Caudate nucleus (tissue), 63 donors: ENCODE measurements at places on chromosomes 1 and 21.

DNA sequence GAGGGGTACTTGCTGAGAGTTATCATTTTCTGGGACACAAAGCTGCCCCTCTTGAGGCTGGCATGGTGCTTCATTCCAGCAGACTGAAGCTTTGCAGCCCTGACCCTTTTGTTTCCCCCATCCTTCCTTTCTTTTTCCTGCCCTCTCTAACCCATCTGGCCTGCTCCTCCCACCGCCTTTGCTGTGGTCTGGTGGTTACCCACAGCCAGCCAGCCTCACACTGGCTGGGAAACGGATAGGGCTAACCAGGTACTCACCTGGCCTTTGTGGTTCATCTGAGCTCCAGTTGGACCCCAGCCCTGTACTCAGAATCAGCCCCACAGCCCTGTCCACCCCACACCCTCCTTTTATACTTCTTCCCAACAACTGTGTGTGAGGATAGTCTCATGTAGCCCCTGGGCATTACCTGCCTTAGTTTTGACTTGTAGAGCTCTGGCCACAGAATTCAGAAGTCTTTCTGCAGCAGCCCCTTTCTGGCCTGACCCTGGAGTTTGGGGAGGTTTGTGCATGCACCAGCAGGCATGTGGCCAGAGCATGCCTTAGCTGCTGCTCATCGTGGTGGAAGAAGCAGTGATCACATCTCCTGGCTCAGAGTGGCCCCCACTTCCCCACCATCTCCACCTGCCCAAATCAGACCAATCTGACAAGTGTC lies 138.0 kb downstream of the TRABD2B start:
- no peak for DNase-seq

DNA sequence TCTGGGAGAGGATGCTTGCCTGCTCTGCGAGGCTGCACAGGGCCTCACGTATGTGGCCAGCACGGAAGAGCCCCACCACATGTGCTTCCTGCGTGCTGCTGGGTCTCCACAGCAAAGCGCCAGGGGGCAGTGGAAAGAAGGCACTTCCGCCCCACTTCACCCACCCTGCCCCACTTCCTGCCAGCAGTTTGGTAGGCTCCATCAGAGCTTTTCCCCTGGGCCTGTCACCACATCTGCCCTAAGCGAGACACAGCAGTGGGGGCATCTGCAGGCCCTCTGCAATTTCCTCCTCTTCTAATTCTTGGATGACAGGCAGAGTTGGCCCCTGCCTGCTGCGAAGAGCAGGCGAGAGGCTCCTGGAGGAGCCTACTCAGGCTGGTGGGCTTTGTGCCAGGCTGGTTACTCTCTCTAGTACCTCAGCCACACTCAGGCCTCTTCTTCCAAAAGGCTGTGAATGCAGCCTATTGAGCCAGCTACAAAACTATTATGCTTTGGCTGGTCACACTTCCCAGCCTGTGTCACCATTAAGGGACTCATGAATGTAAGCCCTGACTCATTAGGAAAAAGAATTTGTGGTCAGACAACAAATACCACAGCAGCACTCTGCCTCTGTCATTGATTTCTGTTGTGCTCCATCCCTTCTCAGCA lies 25.0 kb downstream of the CD244 start:
- DNase-seq, result no peak

DNA sequence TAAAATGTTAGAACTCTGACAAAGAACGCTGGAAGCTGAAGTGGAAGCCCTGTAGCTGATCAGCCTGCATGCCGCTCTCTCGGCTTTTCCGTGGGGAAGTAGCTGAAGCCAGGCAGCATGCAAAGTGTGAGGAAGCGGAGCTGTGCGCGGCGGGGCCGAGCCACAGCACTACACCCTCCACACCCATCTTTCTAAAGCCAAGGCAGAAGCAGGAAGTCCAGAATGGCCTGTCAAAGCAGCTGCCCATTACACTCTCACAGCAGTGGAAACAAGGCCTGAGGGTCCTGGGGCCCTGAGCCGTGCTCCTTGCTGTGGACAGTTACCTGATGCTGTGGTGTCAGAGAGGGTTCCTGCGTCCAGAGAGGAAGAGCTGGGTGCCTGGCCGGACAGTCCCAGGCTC lies 69.6 kb downstream of the UBR4 start:
- DNase-seq, result no peak

DNA sequence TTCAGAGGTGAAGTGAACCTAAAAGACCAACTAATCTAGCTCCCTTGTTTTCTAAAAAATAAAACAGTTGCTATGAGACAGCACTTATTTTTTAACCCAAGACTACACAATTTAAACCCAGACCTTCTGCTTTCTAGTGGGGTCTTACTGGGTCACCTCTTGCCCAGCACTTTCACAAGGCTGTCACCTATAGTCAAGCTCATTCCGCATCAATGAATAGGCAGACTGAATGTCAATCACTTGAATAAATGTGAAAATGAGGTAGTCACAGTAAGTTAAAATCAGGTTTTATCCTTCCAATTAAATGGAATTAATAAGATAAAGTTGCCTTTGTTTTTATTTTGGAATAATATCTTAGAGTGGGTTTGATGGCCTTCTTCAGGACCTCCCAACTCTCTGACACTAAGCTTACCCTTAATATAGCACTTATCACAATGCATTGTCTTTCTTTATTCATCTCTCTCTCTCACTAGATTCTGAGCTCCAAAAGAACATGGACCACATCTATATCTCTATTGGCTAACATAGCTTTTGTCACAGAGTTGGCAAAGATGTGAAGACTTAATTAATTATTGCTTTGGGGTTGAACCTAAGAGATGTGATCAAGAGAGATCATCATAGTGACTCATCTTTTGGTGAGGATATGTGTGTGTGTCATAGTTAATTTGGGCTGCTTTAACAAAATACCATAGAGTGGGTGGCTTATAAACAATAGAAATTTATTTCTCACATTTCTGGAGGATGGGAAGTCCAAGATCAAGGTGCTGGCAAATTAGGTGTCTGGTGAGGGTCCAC lies 248.7 kb upstream of the DAB1 start:
- no peak for DNase-seq

GRCh38 chr21:21101911-21102310 lies 103.7 kb downstream of the NCAM2 start:
- peak; percentile 26 for DNase-seq

- no peak for DNase-seq
Measured at GRCh38 chr1:62218604-62219003, 24.0 kb downstream of the L1TD1 start.

- DNase-seq, result no peak
Measured at GRCh38 chr1:178941849-178942248, 71.0 kb upstream of the ANGPTL1 start.

DNA sequence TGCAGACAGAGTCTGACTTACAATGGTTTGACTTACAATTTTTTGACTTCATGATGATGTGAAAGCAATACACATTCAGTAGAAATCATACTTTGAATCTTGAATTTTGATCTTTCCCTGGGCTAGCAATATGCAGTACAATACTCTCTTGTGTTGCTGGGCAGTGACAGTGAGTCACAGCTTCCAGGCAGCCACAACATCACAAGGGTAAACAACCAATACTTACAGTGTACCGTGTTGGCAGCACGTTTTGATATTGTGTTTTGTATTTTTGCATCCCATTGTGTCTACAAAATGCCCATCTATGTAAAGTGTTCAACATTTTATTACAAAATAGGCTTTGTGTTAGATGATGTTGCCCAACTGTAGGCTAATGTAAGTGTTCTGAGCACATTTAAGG lies 150.9 kb downstream of the NTMT2 start:
- no peak for DNase-seq

GRCh38 chr1:68087184-68087583 lies 36.8 kb upstream of the DIRAS3 start:
- no peak for DNase-seq

DNA sequence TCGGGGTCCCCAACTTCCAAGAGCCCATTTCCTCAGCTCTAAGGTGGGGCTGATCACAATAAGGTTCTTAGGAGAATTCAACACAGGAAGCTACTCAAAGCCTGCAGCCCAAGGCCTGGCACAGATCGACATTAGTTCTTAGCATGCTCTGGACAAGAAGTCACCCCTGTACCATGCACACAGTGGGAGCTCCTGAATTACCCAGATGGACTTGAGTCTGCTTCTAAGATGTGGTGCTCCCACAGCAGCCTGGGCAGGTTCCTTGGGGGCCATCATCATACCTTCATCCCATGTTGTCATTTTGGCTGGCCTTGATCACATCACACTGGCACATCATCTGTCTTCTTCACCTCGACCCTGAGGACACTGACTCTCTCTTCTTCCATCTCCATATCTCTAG lies 153.3 kb upstream of the VAMP3 start:
- no peak for DNase-seq

DNA sequence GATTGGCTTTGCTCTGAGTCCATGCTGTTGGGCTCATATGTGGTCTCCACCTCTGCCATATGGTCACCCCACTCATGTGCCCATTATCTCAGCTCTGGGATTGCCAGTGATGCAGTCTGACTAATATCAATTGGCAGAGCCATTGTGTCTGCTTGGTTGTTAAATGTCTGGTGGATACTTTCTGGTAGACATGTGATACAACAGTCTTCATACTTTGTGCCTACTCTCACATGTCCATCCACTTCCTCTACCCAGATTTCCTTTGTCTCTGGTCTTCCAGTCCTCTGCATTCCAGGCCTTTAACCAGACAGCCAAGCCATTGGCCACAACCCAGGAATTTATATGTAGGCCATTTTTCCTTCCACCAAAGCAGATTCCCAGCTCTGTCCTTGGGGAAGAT lies 30.8 kb upstream of the DIPK1A start:
- DNase-seq, result no peak
